Ammon's horn (tissue), 1 donor: ENCODE measurements at places on chromosomes 4 and X.

GRCh38 chr4:39613093-39613656 is 25.5 kb downstream of the SMIM14 start:
- no peak for DNase-seq

- DNase-seq = no peak
These were observed 43.7 kb upstream of the SPIN4 start for GRCh38 chrX:63394872-63395271.

GRCh38 chrX:129939986-129940385 is 34.0 kb downstream of the UTP14A start:
- no peak for DNase-seq

DNA sequence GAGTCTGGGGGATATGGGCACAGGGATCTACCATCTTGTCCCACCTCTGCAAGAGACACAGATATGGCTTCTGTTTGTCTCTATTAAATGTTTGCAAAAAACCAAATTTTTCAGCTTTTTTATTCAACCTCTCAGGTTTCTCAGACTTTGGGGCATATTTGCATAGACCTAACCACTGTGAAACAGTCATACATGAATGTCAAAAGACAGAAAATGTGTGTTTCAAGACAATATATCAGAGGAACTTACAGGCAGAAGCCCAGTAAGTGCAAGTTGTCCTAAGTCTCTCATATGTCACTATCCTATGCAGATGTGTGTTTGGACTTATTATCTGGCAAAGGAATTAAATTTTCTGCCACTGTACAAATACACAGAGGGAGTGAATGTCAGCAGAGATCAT is 951.2 kb downstream of the PCDH18 start:
- no peak for DNase-seq

- no peak for DNase-seq
These were observed 2.2 kb downstream of the FUNDC2 start for GRCh38 chrX:155028877-155029291.

GRCh38 chr4:169246957-169247396 is 23.8 kb downstream of the SH3RF1 start:
- no peak for DNase-seq
